NCI-H2081 treated with DMSO at 0.1 percent for 48 hours (cell line): ENCODE measurements at places on chromosomes 4 and X.

DNA sequence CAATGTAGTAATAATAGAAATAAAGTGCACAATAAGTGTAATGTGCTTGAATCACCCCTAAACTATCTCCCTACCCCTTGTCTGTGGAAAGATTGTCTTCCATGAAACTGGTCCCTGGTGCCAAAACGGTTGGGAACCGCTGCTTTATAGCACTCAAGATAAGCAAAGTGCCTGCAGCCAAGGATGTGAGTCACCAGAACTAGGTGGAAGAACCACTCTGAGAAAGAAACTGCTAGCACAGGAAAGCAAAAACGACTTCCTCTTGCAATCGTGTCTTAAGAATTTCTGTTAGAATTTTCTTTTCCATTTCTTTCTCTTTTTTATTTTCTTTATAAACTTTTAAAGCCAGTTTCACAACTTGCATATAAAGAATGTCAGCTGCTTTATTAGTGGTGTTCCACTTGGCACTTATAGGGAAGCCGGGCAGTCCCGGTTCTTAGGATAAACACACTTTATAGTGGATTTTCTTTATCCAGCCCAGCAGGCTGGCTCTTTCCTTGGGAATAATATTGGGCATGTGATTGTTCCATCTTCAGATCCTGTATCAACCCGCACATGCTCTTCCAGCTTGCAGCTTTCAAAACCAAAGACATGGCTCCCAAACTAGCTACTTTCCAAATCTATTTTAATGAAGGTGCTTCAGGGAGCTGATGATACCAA is 32.3 kb upstream of the CXCL8 start:
- DNase-seq = no peak

GRCh38 chrX:68833855-68834331 is 5.1 kb downstream of the EFNB1 start:
- DNase-seq = no peak

GRCh38 chr4:141659539-141659938 is 23.2 kb downstream of the IL15 start:
- no peak for DNase-seq

DNA sequence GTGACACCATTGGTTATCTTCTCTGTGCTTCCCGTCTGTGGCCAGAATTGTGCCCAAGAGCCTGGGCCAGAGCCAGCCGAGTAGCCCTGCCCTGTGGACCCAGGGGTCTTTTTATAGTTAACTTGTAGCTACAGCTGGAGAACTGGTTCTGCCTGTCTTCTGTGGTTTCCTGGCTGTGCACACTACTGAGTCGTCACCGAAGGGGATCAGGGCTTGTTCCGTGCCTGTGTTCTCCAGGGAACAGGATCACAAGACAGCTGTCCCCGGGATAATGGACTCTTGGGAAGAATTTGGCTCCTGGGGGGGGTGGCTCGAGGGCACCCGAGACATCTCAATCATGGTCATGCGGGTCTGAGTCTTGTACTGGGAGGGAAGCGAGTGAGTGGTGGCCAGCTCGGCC is 22.1 kb upstream of the OPN1LW start:
- DNase-seq = no peak

GRCh38 chrX:78329486-78329885 is 2.1 kb upstream of the CYSLTR1 start:
- DNase-seq = no peak

DNA sequence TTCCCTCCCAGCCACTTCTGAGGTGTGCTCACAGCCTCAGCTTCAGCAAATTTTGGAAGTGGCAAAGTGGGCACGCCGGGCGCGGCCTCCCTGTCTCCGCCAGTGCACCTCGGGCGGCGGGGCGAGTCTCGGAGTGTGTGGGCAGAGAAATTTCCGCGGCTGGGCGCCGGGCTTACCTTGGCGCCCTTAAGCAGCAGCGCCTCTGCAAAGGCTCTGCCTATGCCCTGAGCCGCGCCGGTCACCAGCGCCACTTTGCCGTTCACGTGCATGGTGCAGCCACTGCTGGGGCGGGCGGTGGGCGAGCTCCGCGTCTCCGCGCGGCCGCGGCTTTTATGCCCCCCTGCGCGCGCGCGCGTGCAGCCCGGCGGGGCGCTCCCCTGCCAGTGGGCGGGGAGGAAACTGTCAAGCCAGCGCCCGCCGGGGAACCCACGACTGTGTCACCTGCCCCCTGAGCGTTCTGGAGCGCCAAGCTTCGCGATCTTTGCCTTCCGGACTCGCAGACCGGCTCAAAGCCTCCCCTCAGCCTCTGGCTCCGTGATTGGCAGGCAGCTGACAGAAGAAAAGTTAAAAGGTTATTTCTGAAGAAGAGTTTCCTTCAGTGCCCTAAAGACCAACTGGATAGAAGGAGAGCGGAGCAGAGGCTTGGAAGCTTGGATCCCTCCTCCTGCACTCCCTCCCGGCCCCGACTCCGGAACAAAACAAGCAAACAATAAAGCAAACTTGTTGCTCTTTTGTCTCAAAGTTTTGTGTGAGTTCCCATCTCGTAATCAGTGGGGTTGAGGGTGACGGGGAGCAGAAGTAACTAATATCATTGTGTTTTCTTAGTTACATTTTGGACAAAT is at the start of gene HPGD:
Gene HPGD, minus strand, starts transcription at position 306 of the 842 bp plus-strand sequence. Its CDS starts 37 bp downstream, at position 269.
- DNase-seq = no peak

DNA sequence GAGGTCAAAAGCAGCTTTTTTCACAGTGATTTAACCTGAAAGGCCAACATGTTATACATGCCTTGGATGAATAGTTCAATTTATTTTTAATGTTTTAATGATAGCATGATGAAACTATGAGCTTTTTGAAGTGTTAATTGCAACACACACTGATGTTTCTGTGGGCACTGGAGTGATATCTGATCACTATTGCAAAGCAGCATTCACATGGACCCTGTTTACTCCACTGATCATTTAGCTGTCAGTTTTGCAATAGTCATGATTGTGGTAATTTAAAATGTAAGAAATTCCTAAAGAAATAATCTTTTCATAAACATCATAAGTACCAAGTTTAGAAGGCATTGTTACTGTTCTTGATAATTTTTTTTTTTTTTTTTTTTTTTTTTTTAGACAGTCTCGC is 74.1 kb downstream of the ARSJ start:
- DNase-seq = no peak

- DNase-seq = no peak
These were observed 30.4 kb upstream of the CHRDL1 start for GRCh38 chrX:110825972-110826371.

DNA sequence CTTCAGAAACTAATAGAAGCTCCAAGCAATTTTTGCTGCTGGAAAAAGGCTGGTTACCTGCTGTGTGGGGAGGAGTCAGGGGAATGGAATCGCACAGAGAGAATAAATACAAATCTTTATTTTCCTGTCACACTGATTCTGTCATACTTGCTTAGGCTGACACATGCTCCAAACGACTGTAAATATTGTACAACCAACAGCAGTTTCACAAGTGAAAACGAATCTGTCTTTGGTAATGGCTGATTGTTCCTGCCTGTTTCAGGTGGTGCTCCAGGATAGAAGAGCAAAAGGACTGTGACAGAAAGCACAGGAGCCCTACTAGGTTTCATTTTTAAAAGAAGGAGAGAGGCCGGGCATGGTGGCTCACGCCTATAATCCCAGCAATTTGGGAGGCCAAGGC is 125.5 kb upstream of the DCLK2 start:
- DNase-seq = no peak

DNA sequence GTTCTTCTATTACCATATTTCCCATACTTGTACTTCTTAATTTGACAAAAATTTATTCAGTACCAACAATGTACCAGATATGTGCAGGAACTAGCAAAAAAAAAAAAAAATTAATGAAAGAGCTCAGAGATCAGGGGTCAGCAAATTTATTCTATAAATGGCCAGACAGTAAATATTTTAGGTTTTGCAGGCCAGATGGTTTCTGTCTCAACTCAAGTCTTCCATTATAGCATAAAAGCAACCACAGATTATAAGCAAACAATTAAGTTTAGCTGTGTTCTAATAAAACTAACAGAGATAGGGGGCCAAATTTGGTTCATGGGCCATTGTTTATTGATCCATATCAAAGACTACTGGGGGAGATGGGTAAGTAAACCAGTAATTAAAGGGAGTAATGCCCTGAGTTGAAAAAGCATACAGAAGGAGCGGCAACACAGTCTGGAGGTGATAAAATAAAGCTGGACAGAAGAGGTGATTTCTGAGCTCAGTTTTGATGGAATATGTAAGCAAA is 19.3 kb downstream of the NEK1 start:
- DNase-seq = no peak

GRCh38 chr4:87353592-87353991 is 30.9 kb upstream of the HSD17B13 start:
- no peak for DNase-seq

- no peak for DNase-seq
These were observed 57.5 kb downstream of the PCDH18 start for GRCh38 chr4:137474711-137475301.

GRCh38 chr4:159212675-159213293 is 109.9 kb downstream of the RAPGEF2 start:
- no peak for DNase-seq

DNA sequence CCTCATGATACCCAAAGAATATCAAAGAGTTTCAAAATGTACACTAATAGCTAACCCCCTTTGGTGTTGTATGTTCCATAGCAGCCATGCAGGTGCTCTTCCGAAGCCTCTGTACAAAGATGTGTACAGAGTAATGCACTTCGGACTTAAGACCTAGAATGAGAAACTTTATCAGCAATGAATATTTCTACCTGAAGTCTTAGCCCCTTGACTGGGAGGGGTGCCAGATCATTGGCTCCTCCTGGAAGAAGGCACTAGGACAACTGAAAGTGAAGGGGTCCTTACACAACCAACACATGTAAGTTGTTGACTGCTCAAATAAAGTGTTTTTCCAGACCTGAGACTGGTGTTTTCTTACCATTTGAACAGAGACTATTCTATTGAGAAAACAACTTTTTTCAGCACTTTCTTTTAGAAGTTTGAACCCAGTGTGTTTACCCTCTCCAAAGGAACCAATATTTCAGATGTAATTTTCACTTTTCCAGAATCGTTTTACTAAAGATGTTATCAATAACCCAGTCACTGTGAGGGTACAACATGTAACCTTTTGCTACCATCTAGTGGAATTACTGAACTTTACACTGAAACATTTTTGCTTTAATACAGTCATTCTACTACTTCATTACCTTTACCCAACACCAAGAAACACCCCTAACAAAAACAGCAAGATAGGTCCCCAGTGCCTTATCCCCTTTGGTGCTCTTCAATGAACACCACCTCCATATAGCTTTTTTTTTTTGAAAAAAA is 33.3 kb upstream of the PRDX4 start:
- no peak for DNase-seq

DNA sequence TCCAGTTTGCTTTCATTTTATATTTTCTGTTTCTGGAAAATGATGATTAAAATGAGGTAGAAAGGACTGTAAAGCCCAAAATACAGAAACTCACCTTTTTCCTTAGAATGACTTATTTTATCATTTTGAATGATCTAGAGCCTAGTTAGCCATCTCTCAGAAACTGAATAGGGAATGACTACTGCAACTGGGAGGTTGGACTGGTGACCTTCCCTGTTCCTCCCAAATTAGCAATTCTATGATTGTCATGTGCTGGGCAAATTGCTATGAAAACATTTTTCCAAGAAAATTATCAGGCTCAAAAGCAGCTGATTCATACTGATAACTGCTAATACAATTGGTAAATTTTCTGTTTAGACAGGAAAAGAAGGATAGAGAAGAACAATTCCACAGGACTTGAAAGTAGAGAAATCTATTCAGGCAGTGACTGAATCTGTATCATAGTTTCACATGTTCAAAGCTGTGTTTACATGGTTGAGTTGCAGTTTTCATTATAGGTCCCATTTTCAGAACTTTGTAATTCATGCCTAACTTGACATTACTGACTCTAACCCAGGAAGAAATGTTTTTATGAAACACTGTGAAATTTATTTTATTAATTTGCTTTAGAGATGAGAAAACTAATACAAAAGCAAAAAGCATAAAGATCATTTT is 43.4 kb upstream of the SEC24B start:
- no peak for DNase-seq

DNA sequence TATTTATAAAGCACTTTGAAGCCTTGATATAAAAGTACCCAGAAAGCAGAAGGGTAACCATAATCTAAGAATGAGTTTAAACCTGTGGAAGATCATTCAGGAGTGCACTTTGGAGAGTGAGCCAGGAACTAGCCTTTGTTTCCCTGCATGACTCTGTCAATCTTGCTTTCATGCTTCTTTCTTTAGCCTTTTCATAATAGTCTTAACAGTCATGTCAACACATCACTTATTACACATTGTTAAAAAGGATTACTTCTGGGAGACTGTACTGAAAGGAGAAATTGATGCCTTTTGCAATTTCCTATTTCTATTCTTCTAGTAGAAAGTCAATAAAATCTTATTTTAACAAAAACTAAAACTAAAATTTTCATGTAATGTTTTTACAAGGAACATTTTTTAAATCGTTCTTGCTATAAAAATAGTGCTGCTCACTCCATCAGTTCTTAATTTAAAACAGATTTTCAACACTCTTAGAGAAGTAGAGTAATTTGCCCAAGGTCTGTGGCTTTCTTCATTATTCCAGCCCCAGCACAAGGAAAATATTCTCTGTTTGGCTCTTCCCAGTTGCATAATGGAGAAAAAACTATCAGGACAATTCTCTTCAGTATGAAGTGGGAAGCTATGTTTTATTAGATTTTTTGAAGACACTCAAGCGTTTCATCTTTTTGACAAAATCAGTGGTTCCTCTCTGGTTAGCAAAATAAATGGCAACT is 35.4 kb upstream of the SPP1 start:
- DNase-seq = no peak

GRCh38 chr4:187586892-187587291 is 408.7 kb upstream of the ZFP42 start:
- DNase-seq = no peak

GRCh38 chrX:17266136-17266535 is 108.9 kb upstream of the NHS start:
- no peak for DNase-seq

DNA sequence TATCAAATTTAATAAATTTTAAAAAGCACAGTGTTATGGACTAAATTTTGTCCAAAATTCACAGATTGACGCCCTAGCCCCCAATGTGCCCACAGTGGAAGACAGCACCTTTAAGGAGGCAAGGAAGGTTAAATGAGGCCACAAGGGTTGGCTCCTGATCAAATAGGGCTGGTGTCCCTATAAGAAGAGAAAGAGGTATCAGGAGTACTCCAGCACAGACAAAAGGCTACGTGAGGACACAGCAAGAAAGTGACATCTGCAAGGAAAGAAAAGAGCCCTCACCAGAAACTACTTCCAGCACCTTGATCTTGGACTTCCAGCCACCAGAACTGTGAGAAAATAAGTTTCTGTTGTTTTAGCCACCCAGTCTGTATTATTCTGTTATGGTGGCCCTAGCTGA is 48.8 kb downstream of the FAM13A start:
- no peak for DNase-seq
